ENCODE measurements at places on chromosomes 11 and 22.

GRCh38 chr11:14980854-14981253 lies 8.7 kb upstream of the CALCA start:
- DNase-seq = no peak
- peaks cover 6% of the 10 kb centered on the region for H3K27me3 ChIP-seq
- no peak overlapping the region for H3K27ac ChIP-seq
- H3K36me3 ChIP-seq = no peaks in the 10 kb centered on the region

DNA sequence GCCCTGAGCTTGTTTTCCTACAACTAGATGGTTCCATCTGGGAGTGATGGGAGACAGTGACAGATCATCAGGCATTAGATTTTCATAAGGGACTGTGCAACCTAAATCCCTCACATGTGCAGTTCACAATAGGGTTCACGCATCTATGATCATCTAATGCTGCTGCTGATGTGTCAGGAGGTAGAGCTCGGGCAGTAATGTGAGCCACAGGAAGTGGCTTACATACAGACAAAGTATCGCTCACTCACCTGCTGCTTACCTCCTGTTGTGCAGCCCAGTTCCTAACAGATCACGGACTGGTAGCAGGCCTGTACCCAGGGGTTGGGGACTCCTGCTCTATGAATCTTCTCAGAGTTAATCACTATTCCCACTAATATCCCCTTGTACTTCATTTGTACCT lies 12.4 kb downstream of the AAMDC start:
- no peaks in the 10 kb centered on the region for H3K4me1 ChIP-seq
- H3K27me3 ChIP-seq = no peaks in the 10 kb centered on the region
- H3K4me3 ChIP-seq = no peak overlapping the region
- H3K27ac ChIP-seq = no peak overlapping the region
- no peak for DNase-seq

GRCh38 chr11:63879598-63880402 lies 37.2 kb downstream of the RCOR2 start:
- peaks cover 86% of the 10 kb centered on the region for H3K4me1 ChIP-seq
- no peak overlapping the region for H3K27ac ChIP-seq
- no peaks in the 10 kb centered on the region for H3K27me3 ChIP-seq
- no peak for DNase-seq

DNA sequence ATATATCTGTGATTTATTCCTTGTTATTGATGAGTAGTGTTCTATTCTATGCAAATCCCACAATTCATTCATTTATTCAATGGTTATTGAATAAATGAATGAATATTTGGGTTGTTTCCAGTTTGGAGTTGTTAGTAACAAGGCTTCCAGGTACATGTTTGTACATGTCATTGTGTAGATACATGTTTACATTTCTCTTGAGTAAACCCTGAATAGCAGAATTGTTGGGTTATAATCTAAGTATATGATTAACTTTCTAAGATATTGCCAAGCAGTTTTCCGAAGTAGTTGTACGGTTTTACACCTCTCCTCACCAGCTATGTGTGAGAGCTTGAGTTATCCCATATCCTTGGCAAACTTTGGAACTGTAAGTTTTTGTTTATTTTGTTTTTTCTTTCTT lies 18.5 kb upstream of the OR8G1 start:
- H3K27ac ChIP-seq = no peak overlapping the region
- DNase-seq = no peak
- H3K4me1 ChIP-seq = no peaks in the 10 kb centered on the region
- H3K4me3 ChIP-seq = no peak overlapping the region

GRCh38 chr11:73381589-73381988 lies 5.4 kb downstream of the RELT start:
- peak overlapping the region; percentile 98 for H3K27ac ChIP-seq
- H3K4me3 ChIP-seq = no peak overlapping the region
- DNase-seq = peak; percentile 88
- H3K27me3 ChIP-seq = no peaks in the 10 kb centered on the region
- peaks cover 98% of the 10 kb centered on the region for H3K4me1 ChIP-seq

DNA sequence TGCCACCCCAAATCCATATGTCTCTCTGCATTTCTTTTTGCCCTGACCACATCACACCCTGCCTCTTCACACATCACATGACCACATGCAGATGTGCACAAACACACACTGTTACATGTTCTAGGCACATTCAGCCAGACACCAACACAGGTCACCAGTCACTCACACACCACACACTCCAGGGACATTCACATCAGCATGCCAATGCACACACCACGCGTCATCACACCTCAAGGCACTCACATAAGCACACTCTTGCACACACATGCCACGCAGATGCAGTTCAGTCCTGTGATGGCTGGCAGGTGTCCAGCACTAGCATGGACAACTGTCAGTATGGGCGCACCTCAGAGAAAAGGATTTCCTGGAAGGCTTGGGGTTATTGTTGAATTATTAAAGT lies 77.0 kb upstream of the MYOD1 start:
- no peak overlapping the region for H3K4me3 ChIP-seq
- H3K27ac ChIP-seq = no peak overlapping the region
- DNase-seq = no peak
- no peaks in the 10 kb centered on the region for H3K36me3 ChIP-seq
- no peaks in the 10 kb centered on the region for H3K4me1 ChIP-seq

GRCh38 chr11:57709802-57710367 lies 2.1 kb downstream of the MED19 start:
- no peak overlapping the region for H3K27ac ChIP-seq
- H3K36me3 ChIP-seq = peaks cover 33% of the 10 kb centered on the region
- no peak overlapping the region for H3K4me3 ChIP-seq
- peaks cover 63% of the 10 kb centered on the region for H3K4me1 ChIP-seq
- H3K27me3 ChIP-seq = no peaks in the 10 kb centered on the region

DNA sequence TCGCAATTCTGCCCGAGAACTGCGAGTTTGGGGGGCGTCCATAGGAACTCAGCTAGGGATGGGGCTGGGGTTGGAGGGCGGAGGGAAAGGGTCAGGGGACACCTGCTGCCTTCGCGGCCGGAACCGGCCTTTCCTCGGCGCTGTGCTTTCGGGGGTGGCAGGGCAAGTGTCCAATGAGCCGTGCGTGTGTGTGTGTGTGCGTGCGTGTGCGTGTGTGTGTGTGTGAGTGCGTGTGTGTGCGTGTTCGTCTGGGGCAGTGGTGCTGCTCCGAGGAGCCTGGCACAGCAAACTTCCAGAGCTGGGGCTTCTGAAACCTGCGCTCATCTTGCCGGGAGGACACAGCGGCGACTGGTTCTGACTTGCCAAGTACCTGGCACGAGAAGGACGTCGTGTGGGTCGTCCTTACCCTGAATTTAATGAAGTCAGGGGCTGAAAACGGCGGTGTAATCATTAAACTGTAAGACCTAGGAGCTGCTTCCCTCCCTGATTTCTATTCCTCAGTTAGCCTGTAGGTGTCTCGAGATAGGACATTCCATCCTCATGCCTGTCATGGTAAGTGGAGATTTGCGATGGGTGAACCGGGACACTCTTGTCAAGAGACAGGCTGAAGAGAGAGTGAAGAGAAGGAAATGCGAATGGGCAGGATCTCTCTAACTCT lies 27.0 kb upstream of the AMOTL1 start:
- H3K36me3 ChIP-seq = no peaks in the 10 kb centered on the region
- peaks cover 22% of the 10 kb centered on the region for H3K27me3 ChIP-seq
- peaks cover 3% of the 10 kb centered on the region for H3K4me1 ChIP-seq
- H3K4me3 ChIP-seq = peak overlapping the region; percentile 39
- DNase-seq = no peak

GRCh38 chr11:92264350-92264749 lies 39.7 kb downstream of the FAT3 start:
- no peak for DNase-seq
- H3K27me3 ChIP-seq = no peaks in the 10 kb centered on the region
- no peaks in the 10 kb centered on the region for H3K36me3 ChIP-seq
- H3K4me1 ChIP-seq = no peaks in the 10 kb centered on the region

DNA sequence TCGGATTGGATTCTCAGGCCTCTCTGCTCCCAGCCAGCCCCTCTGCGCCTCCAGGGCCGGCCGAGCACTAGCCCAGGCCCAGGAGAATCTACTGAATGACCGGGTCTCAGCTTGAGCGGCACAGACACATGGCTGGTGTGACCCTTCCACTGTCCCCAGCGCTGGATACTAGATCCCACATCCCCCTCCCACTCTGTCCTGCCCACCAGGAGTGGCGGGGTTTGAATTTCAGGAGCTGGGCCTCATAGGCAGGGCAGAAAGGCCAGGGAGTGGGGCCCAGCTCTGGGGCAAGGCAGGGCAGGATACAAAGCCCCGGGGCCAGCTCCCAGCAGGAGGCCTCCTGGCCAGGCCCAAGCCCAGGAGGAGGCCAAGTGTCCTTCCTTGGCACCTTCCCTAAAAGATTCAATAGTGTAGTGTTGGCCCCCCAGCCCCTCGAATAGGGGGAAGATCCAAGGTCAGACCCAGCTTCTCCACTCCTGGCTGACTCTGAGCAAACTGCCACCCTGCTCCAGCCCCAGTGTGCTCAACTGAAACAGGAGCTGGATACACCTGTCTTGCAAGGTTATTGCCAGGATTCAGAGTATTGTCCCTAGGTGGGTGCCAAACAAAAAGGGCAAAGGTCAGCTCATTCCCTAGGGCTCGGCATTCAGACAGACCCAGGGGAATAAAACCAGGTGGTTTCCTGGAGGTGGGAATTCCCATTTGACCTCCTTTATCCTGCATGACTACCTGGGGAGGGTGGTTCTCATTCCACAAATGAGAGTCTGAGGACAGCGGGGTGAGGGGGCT lies 22.5 kb upstream of the TCF20 start:
- H3K4me3 ChIP-seq = no peak overlapping the region
- H3K4me1 ChIP-seq = peaks cover 35% of the 10 kb centered on the region
- H3K27ac ChIP-seq = no peak overlapping the region

- no peak overlapping the region for H3K27ac ChIP-seq
- no peaks in the 10 kb centered on the region for H3K27me3 ChIP-seq
- DNase-seq = no peak
- H3K4me3 ChIP-seq = no peak overlapping the region
- H3K36me3 ChIP-seq = no peaks in the 10 kb centered on the region
- peaks cover 82% of the 10 kb centered on the region for H3K4me1 ChIP-seq
These were observed 30.8 kb downstream of the MRTFA start for GRCh38 chr22:40605761-40606160.

DNA sequence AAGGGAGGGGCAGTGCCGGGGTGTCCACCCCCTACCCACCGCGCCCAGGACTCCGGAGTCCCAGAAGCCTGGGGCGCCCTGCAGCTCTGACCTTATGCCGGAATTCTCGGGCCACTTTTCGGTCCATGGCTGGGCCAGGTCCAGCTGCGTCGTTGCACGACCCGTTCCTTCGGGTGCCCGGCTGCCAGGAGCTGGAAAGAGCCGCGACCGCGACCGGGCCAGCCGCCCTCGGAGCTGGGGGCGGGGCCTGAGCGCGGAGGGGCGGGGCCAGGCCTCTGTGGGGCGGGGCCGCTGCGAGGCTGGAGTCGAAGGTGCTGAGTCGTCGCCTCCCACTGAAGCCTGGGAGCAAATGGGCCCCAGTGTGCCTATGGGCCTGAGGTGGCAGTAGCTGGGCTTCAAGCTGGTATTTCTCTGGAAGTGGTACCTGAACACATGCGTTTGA lies at the start of gene USH1C:
Gene USH1C (minus strand): TSS at position 236 of the 442 bp plus-strand sequence. CDS start 109 bp downstream, at position 127.
- no peak within 1 kb of the TSS for H3K4me3 ChIP-seq
- peak; percentile 73 for DNase-seq
- H3K27me3 ChIP-seq = peaks cover 12% of the 10 kb centered on the region

DNA sequence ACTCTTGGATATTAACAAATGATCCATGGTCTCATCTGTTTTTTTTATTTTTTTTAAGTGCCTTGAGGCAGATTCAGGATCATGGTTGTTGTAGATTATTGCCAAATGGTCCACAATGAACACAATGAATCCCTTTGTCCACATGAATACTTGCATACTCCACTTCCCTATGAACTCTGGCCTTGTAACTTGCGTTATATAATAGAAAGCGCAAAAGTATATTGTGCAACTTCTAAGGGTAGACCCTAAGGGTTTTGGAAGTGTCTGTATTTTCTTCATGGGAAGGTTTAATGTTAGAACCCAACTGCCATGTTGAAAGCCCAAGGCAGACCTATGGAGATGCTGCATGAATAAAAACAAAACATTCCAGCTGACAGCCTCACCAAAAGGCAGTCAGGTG lies 8.1 kb upstream of the OR5AL1 start:
- H3K4me3 ChIP-seq = no peak overlapping the region
- no peak overlapping the region for H3K27ac ChIP-seq

DNA sequence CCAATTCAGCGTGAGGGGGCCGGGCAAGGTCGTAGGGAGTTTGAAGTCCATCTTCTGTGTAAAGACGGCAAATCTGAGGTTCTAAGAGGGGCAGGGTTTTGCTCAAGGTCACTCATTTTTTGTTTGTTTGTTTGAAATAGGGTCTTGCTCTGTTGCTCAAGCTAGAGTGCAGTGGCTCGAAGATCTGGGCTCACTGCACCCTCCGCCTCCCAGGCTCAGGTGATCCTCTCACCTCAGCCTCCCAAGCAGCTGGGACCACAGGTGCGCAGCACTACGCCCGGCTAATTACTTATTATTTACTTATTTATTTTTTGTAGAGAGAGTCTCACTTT lies 355 bp upstream of the AP1B1 start:
- H3K4me1 ChIP-seq = peaks cover 65% of the 10 kb centered on the region
- H3K36me3 ChIP-seq = no peaks in the 10 kb centered on the region
- H3K27me3 ChIP-seq = no peaks in the 10 kb centered on the region
- peak overlapping the region; percentile 78 for H3K4me3 ChIP-seq
- no peak for DNase-seq
- H3K27ac ChIP-seq = peak overlapping the region; percentile 91

DNA sequence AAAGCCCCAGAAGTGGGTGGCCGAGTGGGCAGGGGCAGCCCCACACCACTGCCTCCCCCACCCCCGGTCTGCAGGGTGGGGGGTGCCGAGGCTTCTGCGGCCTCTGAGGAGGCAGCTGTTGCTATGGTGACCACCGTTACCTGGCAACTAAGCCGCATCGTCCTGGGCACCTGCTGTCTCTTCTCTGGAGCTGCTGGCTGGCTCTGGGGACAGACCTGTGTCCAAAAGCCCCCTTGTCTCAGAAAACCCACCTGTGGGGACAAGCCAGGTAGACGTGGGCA lies 79.9 kb upstream of the PRR5 start:
- H3K27ac ChIP-seq = no peak overlapping the region
- H3K36me3 ChIP-seq = no peaks in the 10 kb centered on the region
- no peak overlapping the region for H3K4me3 ChIP-seq
- H3K4me1 ChIP-seq = peaks cover 32% of the 10 kb centered on the region

GRCh38 chr11:57652662-57653061 lies 3.0 kb upstream of the YPEL4 start:
- no peak for DNase-seq
- peaks cover 18% of the 10 kb centered on the region for H3K27me3 ChIP-seq
- H3K36me3 ChIP-seq = no peaks in the 10 kb centered on the region

DNA sequence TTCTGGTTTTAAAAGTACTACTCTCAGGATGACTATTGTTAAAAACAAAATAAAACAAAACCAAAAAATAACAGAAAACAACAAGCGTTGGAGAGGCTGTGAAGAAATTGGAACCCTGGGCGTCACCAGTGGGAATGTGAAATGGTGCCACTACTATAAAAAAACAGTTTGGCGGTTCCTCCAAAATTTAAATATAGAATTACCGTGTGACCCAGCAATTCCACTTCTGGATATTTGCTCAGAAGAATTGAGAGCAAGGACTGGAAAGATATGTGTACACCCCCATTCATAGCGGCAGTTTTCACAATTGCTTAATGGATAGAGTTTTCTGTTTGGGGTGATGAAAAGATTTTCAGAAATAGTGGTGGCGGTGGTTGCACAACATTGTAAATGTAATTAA lies 8.6 kb downstream of the APOA4 start:
- no peak for DNase-seq
- H3K27ac ChIP-seq = no peak overlapping the region
- H3K27me3 ChIP-seq = no peaks in the 10 kb centered on the region
- H3K4me1 ChIP-seq = no peaks in the 10 kb centered on the region

- H3K4me1 ChIP-seq = no peaks in the 10 kb centered on the region
- no peak overlapping the region for H3K4me3 ChIP-seq
- H3K27ac ChIP-seq = no peak overlapping the region
- H3K36me3 ChIP-seq = no peaks in the 10 kb centered on the region
These were observed 127.4 kb upstream of the OPCML start for GRCh38 chr11:133659538-133660201.

All from spleen (tissue), 13 donors.